ENCODE measurements at places on chromosomes 2 and 18. TPM values are rescaled to one million over a fixed set of nuclear protein-coding genes. Genes with fewer than 3 reads are reported as not detected.
A peak's percentile ranks its signal among the peaks of the same experiment; 100 is the strongest.

DNA sequence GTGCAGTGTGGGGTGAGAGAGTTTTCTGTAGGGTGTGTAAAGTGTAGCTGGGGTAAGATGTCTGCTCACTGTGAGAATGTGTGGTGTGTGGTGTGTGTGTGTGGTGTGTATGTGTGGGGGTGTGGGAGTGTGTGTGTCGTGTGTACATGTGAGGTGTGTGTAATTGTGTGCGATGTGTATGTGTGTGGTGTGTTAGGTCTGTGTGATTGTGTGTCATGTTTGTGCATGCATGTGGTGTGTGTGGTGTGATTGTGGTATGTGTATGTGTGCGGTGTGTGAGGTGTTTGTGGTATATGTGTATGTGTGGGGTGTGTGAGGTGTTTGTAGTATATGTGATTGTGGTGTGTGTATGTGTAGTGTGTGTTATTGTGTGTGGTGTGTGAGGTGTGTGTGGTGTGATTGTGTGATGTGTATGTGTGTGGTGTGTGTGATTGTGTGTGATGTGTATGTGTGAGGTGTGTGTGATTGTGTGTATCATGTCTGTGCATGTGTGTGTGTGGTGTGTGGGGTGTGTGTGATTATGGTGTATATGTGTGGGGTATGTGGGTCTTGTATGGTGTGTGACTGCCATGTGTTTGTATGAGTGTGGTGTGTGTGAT lies 241.7 kb upstream of the HDAC4 start:
- DNase-seq, result no peak

- DNase-seq, result no peak
These were observed 49.5 kb downstream of the SLC4A1AP start for GRCh38 chr2:27713201-27713600.

DNA sequence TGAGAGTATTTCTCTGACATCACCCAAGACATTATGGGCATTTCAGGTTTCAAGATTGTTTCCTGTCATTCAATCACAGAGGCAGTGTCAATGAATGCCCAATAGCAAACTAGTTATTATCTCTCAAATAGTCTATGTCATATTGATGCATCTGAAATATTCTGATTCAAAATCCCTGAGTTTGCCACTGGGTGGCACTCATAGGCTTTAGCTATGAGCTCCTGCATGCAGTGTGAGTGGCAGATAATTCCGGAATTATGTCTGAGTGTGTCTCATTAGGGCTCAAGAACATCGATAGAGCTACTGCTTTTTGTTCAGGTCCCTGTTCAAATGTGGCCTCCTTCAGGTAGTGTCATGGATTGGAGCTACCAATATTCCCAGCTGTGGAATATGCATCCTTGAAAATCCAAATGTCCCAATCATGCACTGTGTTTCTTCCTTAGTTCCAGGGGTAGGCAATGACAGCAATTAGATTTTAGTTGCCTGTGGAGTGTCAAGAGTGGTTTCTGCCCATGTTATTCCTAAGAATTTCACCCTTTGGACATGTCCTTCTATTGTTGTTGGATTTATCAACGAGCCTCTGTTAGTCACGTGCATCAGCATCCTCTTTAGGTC lies 7.8 kb upstream of the OR6B3 start:
- DNase-seq, result peak; percentile 45

DNA sequence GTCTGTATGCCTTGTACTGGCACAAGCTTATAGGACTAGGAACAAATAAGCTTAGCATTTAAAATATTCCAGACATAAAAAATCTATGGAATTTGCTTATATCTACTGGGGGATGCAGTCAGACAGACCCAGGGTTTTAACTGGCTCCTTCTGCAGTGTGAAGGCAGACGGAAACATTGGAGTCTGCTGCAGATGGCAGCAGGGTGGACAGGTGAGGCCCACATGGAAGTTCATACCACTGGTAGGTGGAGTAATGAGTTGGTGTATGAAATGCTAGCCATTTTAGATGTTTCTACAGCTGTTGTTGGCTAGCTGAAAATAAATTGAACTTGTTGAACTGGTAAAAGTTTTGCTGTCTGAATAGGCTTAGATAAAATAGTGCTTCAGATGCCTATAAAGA lies 17.7 kb downstream of the SPTBN1 start:
- DNase-seq, result no peak

GRCh38 chr2:16454621-16455020 lies 211.0 kb downstream of the CYRIA start:
- no peak for DNase-seq

GRCh38 chr18:42039396-42039795 lies 84.4 kb downstream of the PIK3C3 start:
- DNase-seq, result no peak

DNA sequence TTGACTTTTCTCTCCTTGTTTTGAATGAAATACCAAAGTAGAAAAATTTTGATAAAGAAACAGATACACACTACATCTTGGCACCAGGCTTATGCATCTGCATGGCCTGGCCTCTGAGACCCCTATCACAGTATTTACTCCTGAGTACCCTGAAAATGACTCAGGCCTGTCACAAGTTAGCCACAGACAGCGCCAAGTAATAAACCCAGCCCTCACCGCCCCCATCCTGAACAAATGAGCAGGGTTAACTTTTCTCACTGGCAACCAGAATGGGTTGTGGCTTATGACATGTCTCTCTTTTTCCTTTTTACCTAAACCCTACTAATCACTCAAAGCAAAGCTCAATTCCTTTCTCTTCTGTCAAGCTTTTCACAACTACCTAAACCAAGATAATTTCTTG lies 35.3 kb downstream of the SPRED2 start:
- peak; percentile 49 for DNase-seq

GRCh38 chr18:73099759-73100158 lies 232.0 kb upstream of the NETO1 start:
- DNase-seq, result no peak

- no peak for DNase-seq
These were observed 90.5 kb downstream of the SCN9A start for GRCh38 chr2:166285215-166285614.

DNA sequence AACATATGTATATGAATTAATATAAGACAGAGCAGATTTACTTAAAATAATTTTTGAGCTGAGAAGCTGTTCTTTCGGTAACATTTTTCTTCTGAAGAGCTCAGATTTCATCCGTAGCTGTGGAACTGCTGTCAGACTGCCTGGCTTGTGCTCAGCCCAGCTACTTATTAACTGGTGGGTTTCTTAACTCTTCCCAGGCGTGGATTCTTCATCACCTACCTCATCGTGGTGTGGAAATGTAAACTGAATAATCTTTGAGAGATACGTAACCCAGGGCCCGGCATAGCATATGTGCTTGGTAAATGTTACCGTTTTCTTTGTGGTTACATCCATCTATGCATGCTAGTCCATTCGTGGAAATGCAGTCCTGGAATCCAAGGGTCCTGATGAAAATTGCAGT lies 145.0 kb downstream of the MCFD2 start:
- DNase-seq, result no peak

Gene ASAP2
- 0.42 TPM for total RNA-seq

Gene OR6B2
- not detected for total RNA-seq

Gene LANCL1
- total RNA-seq, result 49.1 TPM

Gene DNAJC5G
- not detected for total RNA-seq

Gene YES1
- total RNA-seq, result 22.5 TPM

All from activated T-cell treated with anti-CD3 and anti-CD28 coated beads, Interleukin-2, amount 50 U/mL, for 72 hours (primary cell).